Right renal pelvis (tissue), 4 donors: ENCODE measurements at places on chromosomes 3 and 15.

GRCh38 chr3:133479895-133480669 lies 80.2 kb downstream of the BFSP2 start:
- DNase-seq: no peak

DNA sequence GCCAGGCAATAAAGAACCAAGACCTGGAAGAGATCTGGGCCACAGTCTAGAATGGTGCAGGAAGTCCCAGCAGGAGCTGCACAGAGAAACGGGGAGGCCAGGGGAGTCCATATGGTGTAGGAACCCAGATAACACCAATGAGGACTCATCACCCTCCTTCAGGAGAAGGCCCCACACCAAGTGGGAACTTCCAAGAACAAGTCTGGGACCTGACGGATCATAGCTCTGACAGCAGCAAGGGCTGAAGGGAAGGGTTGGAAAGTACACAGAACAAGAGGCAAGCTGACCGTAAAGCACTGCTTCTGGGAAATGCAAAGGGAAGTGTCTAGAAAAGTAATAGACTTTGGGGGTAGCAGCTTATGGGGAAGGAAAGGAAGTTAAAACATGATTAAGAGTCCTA lies 34.5 kb downstream of the ANO10 start:
- no peak for DNase-seq

GRCh38 chr3:172717493-172718088 lies 6.7 kb upstream of the NCEH1 start:
- no peak for DNase-seq

GRCh38 chr3:190180268-190180667 lies 59.6 kb upstream of the P3H2 start:
- no peak for DNase-seq

DNA sequence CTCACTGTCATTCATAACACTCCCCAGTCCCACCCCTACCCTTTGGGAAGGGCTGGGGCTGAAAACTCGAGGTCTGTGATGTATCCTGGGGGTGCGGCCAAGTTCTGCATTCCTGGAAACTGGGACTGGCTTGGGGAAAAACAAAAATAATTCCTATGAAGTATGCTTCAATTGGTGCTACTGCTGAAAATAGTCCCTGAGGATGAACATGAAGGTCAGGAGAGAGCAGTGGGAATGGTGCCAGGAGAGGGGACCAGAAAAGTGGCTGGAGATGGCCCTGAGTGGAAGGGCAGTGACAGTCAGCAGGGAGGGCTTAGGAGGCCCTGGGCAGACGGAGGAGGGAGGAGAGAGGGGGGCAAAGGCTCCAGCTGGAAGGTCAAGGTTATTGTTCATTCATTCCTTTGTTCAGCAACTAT lies 4.8 kb upstream of the ISLR start:
- no peak for DNase-seq

DNA sequence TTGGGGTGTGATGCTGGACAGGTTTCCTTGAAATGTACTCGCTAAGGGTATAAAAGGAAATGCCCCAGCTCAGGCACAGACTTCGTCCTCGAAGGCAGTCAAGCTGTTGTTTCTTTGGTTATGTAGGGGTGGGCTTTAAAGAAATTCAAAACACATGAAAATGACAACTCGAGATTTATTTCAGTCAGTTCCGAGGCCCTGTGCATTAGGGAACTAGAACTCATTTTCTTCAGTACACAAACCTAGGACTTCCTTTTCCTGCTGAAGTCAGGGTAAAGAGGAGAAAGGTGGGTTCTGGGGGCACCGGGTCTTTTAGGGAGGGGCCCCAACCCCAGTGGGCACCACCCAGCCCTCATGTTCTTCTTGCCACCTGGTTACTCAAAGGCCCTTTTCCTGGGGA lies 7.7 kb downstream of the CCR9 start:
- no peak for DNase-seq

GRCh38 chr15:38671675-38672254 lies 107.2 kb upstream of the RASGRP1 start:
- DNase-seq: no peak

DNA sequence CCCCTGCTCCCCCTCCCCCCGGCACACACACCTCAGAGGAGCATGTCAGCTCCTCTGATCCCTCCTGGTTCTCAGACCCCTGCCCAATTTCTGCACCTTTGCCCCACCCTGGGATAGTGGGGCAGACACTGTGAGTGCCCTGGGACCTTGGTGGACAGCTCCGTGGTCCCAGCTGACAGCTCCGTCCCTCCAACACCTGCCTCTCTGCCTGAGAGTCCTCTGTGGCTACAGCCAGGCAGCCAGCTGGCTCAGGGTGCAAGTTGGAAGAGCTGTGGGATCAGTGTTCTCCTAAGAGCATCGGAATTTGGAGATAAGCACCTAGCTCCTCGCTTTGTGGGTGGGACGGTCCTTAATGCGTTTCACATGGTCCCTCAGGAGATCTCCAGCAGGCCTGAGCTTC lies 43.7 kb upstream of the PGPEP1L start:
- no peak for DNase-seq

- no peak for DNase-seq
Observed at GRCh38 chr3:58322793-58323192, 9.9 kb upstream of the PXK start.

- DNase-seq: no peak
Observed at GRCh38 chr3:155958676-155959075, 88.2 kb downstream of the GMPS start.

GRCh38 chr15:70093070-70093469 lies 4.6 kb downstream of the TLE3 start:
- no peak for DNase-seq

DNA sequence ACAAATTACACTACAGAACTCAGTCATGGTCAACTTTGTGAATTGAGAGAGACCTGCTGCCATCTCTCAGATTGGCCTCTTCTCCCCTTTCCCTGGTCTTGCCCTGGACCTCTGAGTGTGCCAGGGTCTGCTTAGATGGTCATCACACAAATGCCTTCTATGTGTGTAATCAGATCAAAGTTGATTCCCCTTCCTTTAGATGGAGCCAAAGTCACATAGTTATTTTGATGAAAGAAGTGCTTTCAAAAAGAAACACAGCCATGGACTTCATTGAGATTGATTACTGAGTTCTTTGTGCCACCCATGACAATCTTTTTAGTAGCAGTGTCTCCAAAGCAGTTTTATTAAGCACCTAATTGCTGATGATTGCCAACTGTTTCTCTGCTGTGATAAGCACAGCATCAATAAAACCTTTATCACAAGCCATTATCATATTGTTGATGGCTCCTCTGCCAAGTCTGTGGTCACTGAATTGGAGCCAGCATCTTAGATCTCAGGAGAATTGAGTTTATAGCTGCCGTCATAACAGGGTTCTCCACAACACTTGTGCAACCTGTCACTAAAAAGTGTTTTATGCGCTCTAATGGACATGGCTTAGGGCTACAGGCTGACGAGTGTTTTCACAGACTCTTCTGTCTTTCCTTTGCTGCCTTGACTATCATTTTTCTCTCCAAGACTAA lies 149.7 kb upstream of the NUDT16 start:
- no peak for DNase-seq

DNA sequence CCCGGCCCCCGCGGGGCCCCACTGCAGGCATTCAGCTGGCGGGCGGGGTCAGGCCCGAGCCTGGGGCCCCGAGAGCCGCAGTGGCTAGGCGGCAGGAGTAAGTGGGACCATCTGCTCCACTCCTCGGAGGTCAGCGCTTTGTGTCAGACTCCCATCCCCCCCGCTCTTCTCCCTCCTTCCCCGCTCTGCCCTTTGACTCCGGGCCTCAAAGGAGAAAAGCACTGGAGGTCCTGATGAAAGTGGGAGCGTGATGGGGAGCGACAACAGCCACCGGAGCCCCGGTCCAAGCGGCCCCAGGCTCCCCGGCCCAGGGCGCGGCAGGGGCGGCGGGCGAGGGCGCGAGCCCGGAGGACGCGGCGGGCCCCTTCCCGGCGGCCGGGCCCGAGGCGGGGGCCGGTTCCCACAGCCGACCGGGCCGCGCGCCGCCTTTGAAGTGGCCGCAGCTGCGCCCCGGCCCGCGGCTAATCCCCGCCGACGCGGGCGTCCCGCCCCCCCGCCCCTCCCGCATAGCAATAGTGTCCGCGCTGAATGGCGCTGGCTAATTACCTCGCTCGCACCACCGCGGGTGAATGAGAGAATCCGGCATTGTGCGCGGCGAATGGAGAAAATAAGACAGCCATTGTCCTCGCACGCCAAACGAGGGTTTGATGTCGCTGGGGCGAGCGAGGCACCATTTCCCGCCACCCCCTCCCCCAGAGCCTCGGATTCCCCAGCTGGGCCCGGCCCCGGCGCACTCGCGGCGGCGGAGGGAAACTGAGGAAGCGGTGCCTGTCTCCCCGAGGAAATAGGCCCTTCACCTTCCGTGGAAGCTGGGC lies 22.4 kb downstream of the IGDCC3 start:
- DNase-seq: no peak

- no peak for DNase-seq
Observed at GRCh38 chr3:128864351-128864811, 15.0 kb upstream of the ACAD9 start.

DNA sequence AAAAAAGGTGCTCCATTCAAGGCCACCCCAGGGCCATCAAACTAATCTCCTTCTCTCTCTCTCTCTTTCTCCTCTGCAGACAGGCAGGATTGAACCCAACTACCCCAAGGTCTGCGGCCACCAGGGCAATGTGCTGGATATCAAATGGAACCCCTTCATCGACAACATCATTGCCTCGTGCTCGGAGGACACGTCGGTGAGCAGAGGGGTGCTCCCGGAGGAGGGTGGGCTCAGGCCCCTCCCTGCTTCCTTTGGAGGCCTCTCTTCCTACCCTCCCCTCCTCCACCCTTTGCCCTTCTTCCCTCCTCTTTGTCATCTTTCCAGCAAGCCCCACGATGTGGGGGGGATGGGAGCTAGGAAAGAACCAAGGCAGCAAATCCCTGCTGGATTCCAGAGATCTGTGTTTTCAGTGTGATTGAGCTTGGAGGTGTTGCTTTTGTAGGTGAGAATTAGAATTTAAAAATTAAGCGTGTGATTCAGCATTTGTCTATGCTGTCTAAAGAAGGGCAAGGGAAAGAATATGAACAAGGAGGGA lies 116.3 kb downstream of the CORO2B start:
- DNase-seq: no peak

DNA sequence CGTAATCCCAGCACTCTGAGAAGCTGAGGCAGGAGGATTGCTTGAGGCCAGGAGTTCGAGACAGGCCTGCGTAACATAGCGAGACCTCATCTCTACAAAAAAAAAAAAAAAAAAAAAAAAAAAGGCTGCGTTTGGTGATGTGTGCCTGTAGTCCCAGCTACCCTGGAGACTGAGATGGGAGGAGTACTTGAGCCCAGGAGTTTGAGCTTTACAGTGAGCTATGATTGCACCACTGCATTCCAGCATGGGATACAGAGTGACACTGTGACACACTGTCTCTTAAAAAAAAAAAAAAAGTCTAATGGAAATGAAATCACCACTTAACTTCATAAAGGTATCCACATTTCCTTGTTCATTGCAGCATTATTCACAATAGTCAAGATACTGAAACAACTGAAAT lies 65.5 kb downstream of the THBS1 start:
- no peak for DNase-seq
